ENCODE measurements at places on chromosomes 12 and 14. TPM values are rescaled to one million over a fixed set of nuclear protein-coding genes. Genes with fewer than 3 reads are reported as not detected.

The KRT2 gene
- not detected for total RNA-seq

The TCL1A gene
- total RNA-seq, result not detected

DNA sequence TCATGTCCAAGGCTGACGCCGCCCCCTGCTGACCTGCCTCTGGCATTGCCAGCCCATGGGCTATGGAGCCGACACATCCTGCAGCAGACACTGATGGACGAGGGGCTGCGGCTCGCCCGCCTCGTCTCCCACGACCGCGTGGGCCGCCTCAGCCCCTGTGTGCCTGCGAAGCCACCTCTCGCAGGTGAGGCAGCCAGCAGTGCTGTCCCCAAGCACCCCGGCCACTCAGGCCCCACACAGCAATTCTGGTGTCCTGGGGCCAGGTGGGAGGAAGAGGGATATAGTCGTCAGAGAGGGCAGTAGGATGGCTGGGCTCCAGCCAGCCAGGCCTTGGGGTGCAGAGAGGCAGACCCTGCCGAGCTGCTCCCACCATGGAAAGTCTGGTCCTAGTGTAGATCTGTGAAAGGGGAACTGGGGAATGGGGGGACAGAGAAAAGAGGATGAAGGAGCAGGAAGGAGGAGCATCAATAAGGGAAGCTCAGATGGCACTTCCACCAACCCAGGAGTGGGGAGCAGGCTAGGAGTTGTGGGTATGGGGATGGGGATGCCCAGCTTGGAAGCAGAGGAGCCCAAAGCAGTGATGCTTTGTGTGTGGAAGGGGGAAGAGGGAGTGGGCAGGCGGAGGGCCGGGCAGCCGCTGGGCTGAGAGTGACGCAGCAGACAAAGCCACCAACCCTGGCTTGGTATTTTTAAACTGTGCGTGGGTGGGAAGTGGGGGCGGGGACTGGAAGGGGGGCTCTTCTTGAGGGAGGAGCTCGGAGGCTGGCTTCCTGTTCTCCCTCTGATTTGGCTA, 4.7 kb downstream of the NAB2 start:
- peak; percentile 66 for DNase-seq
- H3K4me3 ChIP-seq, result peak overlapping the region; percentile 7
- H3K36me3 ChIP-seq, result peaks cover 42% of the 10 kb centered on the region

GRCh38 chr12:54215989-54216796, 27.4 kb upstream of the SMUG1 start:
- no peak overlapping the region for H3K27ac ChIP-seq
- H3K4me3 ChIP-seq, result peak overlapping the region; percentile 46
- H3K4me1 ChIP-seq, result peaks cover 33% of the 10 kb centered on the region
- DNase-seq, result peak; percentile 58
- H3K27me3 ChIP-seq, result no peaks in the 10 kb centered on the region
- no peaks in the 10 kb centered on the region for H3K36me3 ChIP-seq

All from CD8-positive, alpha-beta memory T cell (primary cell).